ENCODE measurements at places on chromosomes 12 and 14.

DNA sequence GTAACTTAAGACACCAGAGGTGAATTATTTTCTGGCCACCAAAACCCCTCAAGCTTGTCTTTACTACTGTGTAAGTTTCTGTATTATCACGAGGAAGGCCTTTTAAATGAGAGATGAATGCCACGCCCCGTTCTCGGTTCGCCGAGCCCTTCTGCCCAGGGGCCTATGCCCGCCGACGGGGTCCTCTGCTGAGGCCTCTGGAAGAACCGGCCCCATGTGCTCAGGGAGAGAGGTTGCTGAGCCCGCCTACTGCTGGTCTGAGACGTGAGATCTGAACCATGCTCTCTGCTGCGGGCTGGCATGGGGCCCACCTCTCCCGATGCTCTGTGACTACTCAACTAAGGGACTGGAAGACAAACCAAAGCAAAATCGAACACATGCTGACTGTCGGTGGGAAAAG is 21.0 kb downstream of the AMN start:
- no peak for DNase-seq

DNA sequence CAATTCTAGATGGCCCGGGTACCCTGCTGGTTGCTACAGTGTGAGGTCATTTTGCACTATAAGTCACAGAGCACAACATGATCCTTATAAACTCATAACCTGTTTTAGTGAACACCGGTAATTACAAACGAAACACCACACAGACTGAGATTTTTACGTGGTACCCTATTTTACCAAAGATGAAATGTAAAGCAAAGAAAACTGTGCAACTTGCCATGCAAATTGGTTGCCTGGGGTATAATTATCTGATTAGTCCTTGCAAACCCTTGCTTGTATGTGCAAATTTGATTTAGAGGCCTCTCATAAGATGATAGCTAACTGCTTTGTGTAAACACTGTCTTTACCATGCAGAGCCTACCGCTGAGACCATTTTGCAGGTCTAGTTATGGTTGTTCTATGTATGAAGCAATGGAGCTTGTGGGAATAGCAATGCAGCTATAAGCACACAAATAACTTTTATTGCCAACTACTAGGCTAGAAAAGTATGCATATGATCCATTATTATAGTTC is 372.1 kb upstream of the FAR2 start:
- DNase-seq = no peak

DNA sequence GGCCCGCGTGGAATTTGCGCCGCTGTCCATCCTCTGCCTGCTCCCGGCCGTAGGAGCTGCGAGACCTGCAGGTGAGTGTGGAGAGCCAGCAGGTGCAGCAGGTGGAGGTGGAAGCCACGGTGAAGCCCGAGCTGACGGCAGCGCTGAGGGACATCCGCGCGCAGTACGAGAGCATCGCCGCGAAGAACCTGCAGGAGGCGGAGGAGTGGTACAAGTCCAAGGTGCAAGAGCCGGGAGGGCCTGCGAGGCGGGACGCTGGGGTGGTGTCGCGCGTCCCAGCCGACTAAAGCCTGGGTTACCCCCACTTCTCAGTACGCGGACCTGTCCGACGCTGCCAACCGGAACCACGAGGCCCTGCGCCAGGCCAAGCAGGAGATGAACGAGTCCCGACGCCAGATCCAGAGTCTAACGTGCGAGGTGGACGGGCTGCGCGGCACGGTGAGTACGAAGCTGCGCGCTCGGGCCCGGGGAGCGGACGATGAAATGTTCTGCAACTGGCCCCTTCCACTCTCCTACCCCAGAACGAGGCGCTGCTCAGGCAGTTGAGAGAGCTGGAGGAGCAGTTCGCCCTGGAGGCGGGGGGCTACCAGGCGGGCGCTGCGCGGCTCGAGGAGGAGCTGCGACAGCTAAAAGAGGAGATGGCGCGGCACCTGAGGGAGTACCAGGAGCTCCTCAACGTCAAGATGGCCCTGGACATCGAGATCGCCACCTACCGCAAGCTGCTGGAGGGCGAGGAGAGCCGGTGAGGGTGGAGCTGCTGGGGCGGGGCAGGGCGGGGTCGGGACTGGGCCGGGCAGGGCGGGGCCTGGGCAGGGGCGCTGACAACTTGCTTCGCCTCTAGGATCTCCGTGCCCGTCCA is 2.1 kb downstream of the PRPH start:
- DNase-seq = no peak

GRCh38 chr14:64713677-64714076 is 9.5 kb downstream of the PLEKHG3 start:
- no peak for DNase-seq

- DNase-seq = no peak
These were observed 32.6 kb downstream of the WASHC3 start for GRCh38 chr12:102029141-102029540.

GRCh38 chr14:74911704-74912103 is 11.4 kb downstream of the RPS6KL1 start:
- DNase-seq = no peak

GRCh38 chr12:57965766-57966165 is 24.4 kb downstream of the ATP23 start:
- no peak for DNase-seq

GRCh38 chr12:13135371-13136178 is 32.1 kb upstream of the GSG1 start:
- no peak for DNase-seq

DNA sequence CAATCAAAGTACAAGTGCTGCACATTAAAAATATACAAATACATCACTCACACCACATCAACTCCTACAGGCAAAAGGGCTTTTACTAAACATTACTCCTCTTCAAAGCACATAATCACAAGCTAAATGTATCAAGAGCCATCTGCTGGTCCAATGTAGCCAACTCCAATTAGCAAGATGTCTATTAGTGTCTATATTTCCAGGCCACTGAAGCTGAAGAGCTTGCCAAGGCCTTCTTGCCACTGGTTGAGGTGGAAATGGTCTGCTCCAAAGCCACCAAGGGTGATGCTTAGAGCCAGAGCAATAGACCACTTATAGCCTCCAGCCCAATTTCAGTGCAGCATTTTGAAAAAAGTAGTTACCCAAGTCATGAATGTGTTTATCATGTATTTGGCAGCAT is 54.4 kb downstream of the RASSF9 start:
- no peak for DNase-seq

DNA sequence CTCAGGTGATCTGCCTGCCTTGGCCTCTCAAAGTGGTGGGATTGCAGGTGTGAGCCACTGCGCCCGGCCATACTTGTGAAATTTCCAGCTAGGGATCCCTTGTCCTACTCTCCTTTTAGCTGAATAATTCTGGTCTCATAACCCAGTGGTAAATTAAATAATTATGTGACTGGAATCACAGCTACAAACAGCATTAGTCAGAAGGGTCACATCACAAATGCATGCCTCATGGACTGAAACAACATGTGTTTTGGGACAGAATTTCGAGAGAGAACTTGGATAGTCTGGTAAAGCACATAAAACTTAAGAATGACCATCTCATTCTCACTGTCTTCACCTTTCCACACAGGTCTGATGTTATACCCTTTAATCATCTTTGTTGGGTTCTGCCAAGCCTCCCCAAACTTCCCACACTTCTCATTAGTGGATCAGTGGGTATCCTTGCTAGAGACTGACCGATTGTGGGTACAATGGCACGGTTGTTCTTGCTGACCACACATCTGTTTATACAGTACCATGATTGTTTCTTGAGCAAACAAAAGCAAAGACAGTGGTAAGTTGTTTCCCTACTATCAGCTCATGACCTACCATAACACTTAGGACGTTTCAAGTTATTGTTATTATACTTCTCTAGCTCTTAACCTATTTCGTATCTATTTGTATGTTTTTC is 5.1 kb downstream of the GPRC5D start:
- no peak for DNase-seq

- DNase-seq = no peak
These were observed 34.3 kb upstream of the CHFR start for GRCh38 chr12:132921685-132922084.

GRCh38 chr12:131436922-131437705 is 273.8 kb upstream of the SFSWAP start:
- DNase-seq = no peak

- DNase-seq = no peak
These were observed 11.2 kb upstream of the IFNG start for GRCh38 chr12:68170726-68171125.

GRCh38 chr14:35932659-35933159 is 106.6 kb downstream of the BRMS1L start:
- DNase-seq = peak; percentile 18

GRCh38 chr14:81471062-81471461 is 62.6 kb downstream of the SEL1L start:
- no peak for DNase-seq

GRCh38 chr12:12094481-12094880 is 23.7 kb downstream of the BCL2L14 start:
- no peak for DNase-seq

- DNase-seq = no peak
These were observed 1.0 kb downstream of the TMEM253 start for GRCh38 chr14:21101802-21102413.

DNA sequence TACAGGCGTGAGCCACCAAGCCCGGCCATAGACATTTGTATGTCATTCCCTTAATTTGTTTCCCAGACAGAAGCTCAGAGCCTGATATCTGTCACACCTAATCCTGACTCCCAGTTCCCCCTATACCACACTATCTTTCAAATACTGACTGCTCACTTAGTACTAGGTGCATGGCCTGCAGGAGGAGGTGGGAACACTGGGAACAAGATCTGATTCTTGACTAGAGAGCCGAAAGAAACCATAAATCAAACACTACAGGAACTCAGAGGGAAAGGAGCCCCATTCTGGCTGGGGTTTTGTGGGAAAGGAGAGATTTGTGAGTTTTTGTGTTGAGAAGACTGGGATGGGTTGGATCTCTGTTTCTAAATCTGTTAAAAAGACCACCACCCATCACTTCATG is 4.9 kb downstream of the KHNYN start:
- no peak for DNase-seq

- no peak for DNase-seq
These were observed 145.4 kb downstream of the C12orf50 start for GRCh38 chr12:87883806-87884205.

DNA sequence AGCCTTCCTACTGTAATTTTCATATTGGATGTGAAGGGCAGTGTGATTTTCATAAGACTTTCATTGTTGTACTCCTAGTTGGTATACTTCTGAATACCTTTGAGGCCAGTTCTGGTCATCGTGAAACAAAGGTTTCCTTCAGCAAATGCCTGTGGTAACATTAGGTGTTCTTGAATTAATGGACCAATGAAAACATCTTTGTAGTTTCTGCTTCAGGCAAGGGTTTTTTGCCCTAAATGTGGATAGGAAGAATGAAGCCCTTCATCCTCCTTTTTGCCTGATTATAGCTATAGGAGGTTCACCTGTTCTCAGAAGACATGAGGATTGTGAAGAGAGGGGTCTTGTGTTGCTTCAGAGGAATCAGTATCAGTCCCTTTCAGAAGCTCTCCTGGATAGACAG is 60.7 kb downstream of the PTPN11 start:
- no peak for DNase-seq

GRCh38 chr12:110690127-110690430 is 1.2 kb upstream of the HVCN1 start:
- DNase-seq = no peak

DNA sequence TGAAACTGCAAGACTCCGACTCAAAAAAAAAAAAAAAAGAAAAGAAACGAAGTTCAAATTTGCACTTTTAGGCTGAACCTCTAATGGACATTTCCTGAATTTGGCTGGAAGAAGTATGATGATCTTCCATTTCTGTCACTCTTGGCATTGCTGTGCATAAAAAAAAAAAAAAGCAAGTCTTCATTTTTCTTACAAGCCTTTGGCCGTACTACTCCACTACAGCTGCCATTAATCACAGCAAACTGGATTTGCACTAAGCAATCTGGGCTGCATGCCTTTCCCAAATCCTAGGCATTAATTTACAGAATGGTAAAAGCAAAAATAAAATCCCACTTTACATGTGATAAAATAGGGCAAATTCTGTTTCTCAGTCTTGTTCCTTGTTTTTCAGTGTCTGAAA is 7.1 kb downstream of the CSRP2 start:
- DNase-seq = no peak

DNA sequence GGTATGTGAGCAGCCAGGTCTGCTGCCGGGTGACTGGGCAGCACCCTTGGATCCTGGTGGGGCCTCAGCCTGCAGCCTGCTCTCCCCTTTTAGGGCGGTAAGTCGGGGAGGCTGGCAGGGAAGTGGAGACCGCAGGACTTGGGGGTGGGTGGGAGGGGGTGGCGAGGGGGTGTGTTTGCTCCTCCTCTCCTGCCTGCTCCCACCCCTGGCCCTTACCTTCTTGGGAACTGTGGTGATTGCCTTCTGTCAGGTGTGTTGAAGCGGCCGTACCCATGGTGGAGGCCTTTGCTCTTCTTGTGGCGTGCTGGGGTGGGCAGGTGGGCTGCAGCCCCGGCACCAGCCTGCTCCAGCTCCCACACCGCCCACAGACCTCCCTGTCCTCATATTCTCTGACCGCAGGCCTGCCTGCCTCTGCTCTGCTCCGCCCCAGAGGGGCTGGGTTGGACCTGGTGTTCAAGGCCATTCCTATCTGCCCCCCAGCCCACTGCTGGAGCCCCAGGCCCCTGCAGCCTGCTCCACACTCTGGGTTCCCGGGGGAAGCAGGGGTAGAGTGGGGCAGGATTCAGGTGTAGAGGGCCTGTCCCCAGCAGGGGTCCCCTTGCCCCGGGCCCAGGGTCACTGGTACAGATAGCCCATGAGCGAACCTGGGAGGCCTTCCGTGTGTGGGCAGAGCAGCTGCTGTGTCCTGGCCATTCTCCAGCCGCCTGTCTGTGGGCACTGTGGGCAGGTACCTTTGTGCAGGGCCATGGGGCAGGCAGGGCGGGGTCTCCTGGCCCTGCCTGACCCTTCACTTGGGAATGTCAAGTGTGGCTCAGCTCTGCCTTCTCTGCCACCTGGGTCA is 5.2 kb downstream of the TEDC1 start:
- DNase-seq = no peak

DNA sequence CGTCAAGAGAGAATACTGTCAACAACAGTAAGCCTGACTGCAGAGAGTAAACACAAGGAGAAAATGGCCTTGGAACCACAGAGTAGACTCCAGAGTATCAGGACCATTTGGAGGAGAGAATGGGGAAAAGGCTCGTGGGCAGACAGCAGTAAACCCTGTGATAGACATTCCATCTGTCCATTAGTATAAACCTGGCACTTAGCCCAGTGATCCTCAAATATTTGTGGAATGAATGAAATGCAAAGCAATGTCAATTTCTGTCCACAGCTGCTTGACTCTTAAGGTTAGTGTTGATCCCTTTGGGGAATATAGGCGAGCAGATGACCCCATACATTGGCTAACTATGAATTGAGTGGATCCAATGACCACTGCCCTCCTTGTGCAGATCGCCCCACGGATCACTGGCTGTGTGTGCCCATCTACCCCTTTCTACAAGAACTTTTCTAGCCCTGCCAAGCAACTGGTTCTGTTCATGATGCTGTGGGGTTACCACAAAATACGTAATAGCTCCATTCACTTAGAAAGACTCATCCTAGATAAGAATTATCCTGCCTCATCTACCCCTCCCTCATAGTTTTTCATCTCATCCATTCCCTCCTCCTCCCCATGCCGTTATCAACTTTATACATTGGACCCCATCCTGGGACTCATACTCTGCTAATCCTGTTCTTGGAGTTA is 846.8 kb downstream of the NRXN3 start:
- DNase-seq = no peak

All from activated CD4-positive, alpha-beta T cell treated with anti-CD3 and anti-CD28 coated beads, Interleukin-2, amount 50 U/mL, for 24 hours (primary cell).